ENCODE measurements at places on chromosomes 2 and 18. TPM values are rescaled to one million over a fixed set of nuclear protein-coding genes. Genes with fewer than 3 reads are reported as not detected.

The MTIF2 gene
- polyA plus RNA-seq: 11.6 TPM

The IMP4 gene
- polyA plus RNA-seq: 63.0 TPM

The PHOSPHO2 gene
- 2.9 TPM for polyA plus RNA-seq

The STK17B gene
- 1.5 TPM for polyA plus RNA-seq

The AKAIN1 gene
- not detected for polyA plus RNA-seq

The RAB17 gene
- 7.5 TPM for polyA plus RNA-seq

The HOXD12 gene
- 1.3 TPM for polyA plus RNA-seq

The ADGRF3 gene
- 0.22 TPM for polyA plus RNA-seq

The CXCR1 gene
- 0.49 TPM for polyA plus RNA-seq

The NLRC4 gene
- not detected for polyA plus RNA-seq

The TUBA3E gene
- polyA plus RNA-seq: not detected

The CPLX4 gene
- polyA plus RNA-seq: not detected

The ACOXL gene
- 2.0 TPM for polyA plus RNA-seq

The METTL5 gene
- 35.3 TPM for polyA plus RNA-seq

The SLC39A10 gene
- 7.8 TPM for polyA plus RNA-seq

The ANKRD36B gene
- polyA plus RNA-seq: 0.59 TPM

DNA sequence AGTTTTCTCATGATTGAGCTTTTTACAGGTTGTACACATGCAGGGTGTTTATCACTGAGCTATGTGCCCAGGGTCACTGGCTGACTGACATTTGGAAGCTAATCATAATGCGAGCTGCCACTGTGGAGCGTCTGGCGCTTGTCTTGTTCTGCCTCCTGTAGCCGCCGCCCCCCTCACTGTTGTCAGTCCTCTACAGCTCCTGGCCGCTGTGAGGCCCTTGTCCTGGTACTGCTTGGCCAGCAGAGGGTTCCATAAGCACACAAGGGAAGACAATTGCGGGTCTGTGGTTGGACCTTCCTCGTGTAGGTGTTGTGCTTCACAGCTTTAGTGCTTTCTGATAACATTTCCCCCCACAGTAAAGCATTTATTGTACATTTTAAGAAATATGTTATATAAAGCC is 105.6 kb upstream of the LDLRAD4 start:
- DNase-seq: peak; percentile 94

- DNase-seq: no peak
Measured at GRCh38 chr2:127783101-127783500, 27.9 kb downstream of the WDR33 start.

DNA sequence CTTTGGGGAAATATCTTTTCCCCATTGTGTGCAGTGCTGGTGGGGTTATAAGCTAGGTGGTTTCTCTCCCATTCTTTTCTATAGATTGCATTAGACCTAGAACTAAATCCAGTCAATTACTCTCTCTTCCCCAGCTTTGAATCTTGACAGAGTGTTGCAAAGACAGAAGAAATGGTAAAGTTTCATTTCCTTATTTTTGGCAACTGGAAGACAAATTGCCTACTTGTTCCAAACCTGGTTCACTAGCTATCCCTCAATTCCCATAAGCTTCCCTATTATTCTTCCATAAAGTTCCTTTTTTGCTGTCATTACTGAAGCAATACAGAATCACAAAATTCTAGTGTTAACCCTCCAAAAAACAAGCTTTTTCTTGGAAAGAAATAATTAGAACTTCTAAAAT is 94.0 kb upstream of the ITGA4 start:
- DNase-seq: no peak

GRCh38 chr18:3305933-3306332 is 44.0 kb downstream of the MYL12B start:
- DNase-seq: no peak

GRCh38 chr18:63758615-63759240 is 16.5 kb upstream of the SERPINB7 start:
- DNase-seq: no peak

GRCh38 chr2:28356095-28356911 is 36.4 kb upstream of the FOSL2 start:
- DNase-seq: peak; percentile 52

DNA sequence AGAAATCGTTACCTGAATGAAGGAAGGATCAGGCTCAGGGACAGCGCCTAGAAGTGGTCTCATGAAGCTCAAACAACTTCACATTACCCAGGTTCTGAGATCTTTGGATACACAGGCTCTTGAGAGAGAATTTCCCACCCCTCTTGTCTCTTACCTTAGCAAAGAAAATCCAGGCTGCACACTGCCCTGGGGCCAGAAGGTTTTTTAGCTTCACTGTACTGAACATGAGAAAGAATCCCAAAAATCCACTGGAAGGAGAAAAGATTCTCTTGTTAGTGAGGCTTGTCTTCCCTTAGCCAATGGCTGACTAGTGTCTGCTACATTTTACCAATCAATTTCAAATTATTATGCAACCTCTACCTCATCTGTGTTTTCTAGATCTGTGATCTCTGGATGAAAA is 101.0 kb upstream of the RIOK3 start:
- no peak for DNase-seq

GRCh38 chr2:207478572-207478971 is 51.2 kb upstream of the CREB1 start:
- DNase-seq: no peak

- DNase-seq: no peak
Measured at GRCh38 chr2:194985258-194985657, 671.8 kb upstream of the SLC39A10 start.

GRCh38 chr2:237663517-237664110 is 36.2 kb downstream of the LRRFIP1 start:
- DNase-seq: no peak

GRCh38 chr2:121018136-121019061 is 266.6 kb downstream of the TFCP2L1 start:
- DNase-seq: peak; percentile 49

GRCh38 chr18:25895518-25895917 is 194.9 kb downstream of the SS18 start:
- DNase-seq: no peak

DNA sequence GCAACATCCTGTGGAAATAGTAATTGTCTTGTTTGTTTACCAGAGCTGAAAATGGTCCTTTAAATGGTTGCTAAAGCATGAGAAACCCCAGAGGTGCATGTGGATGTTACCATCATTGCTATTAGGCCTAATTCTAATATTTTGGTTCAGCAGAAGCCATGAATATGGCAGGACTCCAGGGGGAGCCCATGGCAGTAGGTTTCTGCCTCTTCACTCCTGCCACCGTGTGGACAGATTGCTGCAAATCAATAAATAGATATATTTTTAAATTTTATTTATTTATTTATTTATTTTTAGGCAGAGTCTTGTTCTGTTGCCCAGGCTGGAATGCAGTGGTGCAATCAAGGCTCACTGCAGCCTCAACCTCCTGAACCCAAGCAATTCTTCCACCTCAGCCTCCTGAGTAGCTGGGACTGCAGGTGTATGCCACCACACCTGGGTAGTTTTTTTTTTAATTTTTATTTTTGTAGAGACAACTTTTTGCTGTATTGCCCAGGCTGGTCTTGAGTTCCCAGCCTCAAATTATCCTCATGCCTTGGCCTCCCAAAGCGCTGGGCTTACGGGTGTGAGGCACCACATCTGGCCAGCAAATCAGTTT is 54.9 kb upstream of the CAPN13 start:
- DNase-seq: peak; percentile 55

- peak; percentile 77 for DNase-seq
Measured at GRCh38 chr2:11820650-11821049, 74.2 kb downstream of the LPIN1 start.

DNA sequence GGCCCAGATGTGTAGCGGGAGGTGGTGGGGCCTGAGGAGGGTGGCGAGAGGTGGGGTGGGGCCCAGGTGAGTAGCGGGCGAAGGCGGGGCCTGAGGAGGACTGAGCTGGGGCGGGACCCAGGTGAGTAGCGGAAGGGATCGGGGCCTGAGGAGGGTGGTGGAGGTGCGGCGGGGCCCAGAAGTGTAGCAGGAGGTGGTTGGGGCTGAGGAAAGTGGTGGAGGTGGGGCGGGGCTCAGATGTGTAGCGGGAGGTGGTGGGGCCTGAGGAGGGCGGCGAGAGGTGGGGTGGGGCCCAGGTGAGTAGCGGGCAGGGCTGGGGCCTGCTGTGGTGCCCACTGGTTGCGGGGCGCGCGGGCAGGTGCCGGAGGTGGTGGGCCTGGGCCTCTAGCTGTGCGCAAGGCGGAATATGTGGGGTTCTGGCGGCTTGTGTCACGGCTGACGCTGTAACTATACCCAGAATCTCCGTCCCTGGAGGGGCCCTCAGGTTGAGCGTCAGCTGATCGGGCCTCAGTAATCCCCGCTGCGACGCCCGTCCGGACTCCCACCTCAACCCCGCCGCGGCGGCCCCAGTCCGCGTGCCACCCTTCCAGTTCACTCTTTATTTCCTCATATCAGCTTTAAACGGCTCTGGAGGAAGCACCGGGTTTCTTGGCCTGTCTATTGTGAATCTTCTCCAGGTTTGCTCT is 866 bp upstream of the SF3B6 start:
- DNase-seq: peak; percentile 34

- DNase-seq: no peak
Measured at GRCh38 chr2:127169066-127169660, 50.9 kb downstream of the CYP27C1 start.

GRCh38 chr2:10774394-10774793 is 38.2 kb downstream of the PDIA6 start:
- DNase-seq: no peak

DNA sequence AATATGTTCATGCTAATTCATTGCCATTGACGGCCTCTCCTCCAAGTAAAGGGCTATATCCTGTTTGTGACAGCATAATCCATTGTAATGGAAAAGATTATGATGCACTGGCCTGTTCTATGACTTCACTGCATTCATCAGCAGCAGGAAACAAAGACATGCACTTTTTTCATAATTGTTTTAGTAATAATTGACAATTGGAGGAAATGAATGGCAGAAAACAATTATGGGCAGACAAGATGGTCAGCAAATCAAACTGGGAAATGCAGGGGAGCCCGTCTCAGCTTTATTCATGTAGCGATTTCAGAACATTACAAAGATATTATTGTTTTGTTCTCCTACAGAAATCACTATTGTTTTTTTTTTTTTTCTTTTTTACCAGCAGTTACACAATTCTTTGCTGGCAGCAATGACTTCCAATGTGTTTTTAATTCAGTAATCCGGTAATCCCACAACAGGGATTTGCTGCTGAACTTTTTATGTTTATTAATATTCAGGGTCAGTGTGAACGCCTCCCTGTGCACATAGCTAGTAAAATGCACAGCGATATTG is 33.8 kb upstream of the RASGRP3 start:
- no peak for DNase-seq

- no peak for DNase-seq
Measured at GRCh38 chr18:59748628-59749360, 51.6 kb upstream of the CCBE1 start.

- no peak for DNase-seq
Measured at GRCh38 chr18:53254265-53254664, 914.3 kb downstream of the DCC start.

- no peak for DNase-seq
Measured at GRCh38 chr2:25373269-25373981, 31.7 kb upstream of the DNMT3A start.

DNA sequence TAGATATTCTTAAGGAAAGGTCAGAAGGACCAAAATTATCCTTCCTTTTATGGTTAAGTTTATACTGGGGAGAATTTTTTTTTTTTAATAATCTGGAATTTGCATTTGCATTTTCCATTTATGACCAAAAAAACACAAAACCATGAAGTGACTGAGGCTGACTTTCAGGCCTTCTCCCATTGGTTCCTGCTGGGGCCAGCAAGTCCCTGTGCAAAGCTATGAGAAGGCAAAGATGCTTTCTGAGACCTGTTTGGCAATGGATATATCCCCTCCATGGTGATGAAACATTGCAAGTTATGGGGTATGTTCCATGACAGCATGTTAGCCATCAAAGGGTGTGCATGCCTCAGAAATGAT is 60.8 kb downstream of the KIAA2012 start:
- no peak for DNase-seq

GRCh38 chr2:217124050-217124449 is 264.2 kb upstream of the TNP1 start:
- DNase-seq: no peak

- no peak for DNase-seq
Measured at GRCh38 chr2:33342171-33342570, 134.3 kb upstream of the RASGRP3 start.

GRCh38 chr2:239252801-239253200 is 148.0 kb downstream of the HDAC4 start:
- no peak for DNase-seq

DNA sequence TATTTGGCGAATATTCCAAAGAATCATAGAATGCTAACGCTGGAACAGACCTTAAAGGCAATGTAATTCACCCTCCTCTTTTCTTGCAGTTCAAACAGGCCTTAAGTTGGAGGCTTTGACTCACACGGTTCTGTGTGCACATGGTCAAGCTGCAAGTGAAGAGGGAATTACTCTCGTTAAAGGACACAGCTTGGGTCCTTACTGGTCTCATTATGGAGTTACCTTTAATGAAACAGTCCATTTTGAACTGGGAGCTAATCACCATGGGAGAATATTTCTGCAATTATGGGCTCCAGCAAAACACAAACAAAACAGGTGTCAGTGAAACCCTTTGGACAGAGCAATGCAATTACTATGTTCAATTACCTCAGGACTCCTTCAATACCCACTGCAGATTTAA is 135.5 kb downstream of the GAREM1 start:
- DNase-seq: peak; percentile 58

- DNase-seq: peak; percentile 43
Measured at GRCh38 chr2:202034249-202035088, 814 bp downstream of the FZD7 start.
